ENCODE measurements at places on chromosomes 13 and 19.

GRCh38 chr19:31226151-31226935, 122.9 kb downstream of the TSHZ3 start:
- no peak for DNase-seq

GRCh38 chr19:19948800-19949199, 48.1 kb downstream of the ZNF93 start:
- no peak for DNase-seq

DNA sequence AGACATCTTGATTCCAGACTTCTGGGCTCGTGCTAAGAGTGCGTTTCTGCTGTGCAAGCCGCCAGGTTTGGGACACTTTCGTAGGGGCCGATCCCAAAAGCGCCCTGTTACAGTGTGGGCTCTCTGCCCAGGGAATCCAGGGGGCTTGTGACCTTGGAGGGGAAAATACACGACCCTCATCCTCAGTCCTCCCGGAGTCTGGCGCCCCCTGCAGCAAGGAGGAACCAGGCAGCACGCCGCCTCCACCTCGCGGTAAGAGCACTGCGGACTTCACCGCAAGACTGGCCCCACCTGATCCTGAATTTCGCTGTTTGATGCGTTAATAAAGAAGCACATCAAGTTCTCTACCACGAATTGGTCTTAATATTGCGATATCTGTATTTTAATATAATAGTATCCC, 5.2 kb downstream of the POLRMT start:
- no peak for DNase-seq

GRCh38 chr19:48551437-48552302, at the start of gene SULT2B1:
SULT2B1 (plus strand) TSS chr19:48552172; CDS start chr19:48552253, 81 bp downstream.
- DNase-seq, result no peak

- DNase-seq, result no peak
Measured at GRCh38 chr13:84025824-84026223, 143.6 kb upstream of the SLITRK1 start.

Data from stimulated activated CD4-positive, alpha-beta T cell treated with anti-CD3 and anti-CD28 coated beads, TNF-alpha, amount 100 ng/mL, for 1 hour (primary cell).